Activated CD4-positive, alpha-beta T cell treated with anti-CD3 and anti-CD28 coated beads for 4 hours (primary cell): ENCODE measurements at places on chromosomes 7 and 10.

DNA sequence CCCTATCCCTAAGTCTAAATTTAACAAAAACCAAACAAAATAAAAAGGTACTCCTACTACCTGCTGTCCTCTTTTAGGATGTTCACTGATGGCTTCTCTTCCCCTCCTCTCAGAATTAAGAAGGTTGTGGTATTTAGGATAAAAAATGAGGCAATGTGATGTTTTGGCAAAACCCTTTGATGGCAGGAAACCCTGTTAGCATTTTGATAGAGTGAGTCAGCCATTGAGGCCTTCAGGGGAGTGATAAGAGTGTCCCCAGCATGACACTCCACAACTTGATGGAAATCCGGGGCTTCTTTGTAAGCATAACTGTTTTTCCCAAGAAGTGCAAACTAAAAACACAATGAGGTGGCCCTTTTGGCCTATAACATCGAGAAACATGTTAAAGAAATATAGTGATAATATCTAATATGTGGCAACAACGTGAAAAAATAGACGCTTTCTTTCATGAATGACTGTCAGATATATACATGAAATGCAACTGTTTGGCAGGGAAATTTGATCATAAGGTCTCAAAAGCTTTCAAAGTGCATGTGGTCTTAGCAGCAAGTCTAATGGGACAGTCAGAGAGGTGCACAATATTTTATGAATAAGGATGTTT, 55.0 kb downstream of the PRTFDC1 start:
- DNase-seq: no peak

- no peak for DNase-seq
Observed at GRCh38 chr7:1192171-1192676, 32.2 kb upstream of the ZFAND2A start.

GRCh38 chr10:34016576-34016975, 682.1 kb upstream of the NRP1 start:
- no peak for DNase-seq

DNA sequence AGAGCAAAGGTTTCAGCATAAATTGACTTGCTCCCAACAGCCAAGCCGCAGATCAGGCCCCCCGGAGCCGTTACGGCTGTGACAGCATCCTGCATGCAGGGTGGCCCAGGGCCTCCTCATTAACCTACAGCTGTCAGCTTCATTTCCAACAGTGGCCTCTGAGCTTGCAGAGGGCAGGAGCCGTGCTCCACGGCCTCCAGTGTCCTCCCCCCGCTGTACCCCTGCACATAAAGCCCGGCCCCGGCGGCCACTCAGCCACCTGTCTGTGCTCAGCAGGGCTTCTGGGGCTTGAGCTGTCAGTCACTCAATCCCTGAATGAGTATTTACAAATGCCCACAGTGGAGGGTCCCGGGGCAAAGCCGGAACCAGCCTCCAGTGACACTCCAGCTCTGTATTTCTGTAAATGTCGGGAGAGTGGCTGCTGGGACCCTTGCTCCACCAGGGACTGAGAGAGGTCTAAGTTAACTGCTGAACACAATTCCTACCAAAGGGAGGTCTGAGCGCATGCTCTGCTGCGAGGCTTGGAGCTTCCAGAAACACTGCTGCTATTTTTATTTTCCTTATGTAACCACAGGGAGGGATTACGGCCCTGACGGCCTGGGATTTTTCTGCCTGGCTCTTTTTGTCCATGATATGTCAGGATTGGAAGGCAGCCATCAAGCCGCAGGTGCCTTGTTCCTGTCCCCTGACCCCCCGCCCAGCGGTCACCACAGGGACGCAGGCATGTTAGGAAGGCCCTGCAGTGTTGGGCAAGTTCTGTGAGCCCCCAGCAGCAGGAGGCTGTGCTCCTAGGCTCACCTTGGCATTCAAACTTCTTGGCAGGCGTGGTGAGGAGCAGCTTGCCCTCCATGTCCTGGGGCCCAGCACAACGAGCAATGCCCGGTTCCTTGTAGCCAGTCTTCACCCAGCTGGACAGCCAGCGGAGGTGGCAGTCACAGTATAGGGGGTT, 165.0 kb downstream of the SLIT1 start:
- DNase-seq: no peak

- no peak for DNase-seq
Observed at GRCh38 chr10:7153750-7154149, 257.1 kb downstream of the SFMBT2 start.

- DNase-seq: no peak
Observed at GRCh38 chr10:44284198-44285084, 100.5 kb downstream of the CXCL12 start.

GRCh38 chr10:119296703-119297102, 89.3 kb downstream of the GRK5 start:
- no peak for DNase-seq

- no peak for DNase-seq
Observed at GRCh38 chr7:20777377-20778062, 9.2 kb downstream of the SP8 start.

DNA sequence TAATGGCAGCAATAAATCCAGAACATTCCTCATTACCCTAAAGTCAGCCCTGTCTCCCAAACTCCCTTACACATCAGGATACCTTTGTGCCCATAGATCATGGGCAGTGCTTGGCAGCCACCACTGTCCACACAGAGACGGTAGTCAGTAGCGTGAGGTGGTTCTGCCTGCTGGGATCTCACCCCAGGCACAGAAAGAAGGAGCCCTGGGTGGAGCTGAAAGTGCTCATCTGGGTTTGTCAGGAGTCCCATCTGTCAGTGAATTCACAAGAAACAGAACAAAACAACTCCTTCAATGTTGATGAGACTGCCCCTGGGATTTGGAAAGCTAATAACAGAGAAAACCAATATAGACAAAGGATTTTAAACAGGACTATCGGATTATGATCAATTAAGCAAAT, 90.2 kb upstream of the PRSS58 start:
- no peak for DNase-seq

DNA sequence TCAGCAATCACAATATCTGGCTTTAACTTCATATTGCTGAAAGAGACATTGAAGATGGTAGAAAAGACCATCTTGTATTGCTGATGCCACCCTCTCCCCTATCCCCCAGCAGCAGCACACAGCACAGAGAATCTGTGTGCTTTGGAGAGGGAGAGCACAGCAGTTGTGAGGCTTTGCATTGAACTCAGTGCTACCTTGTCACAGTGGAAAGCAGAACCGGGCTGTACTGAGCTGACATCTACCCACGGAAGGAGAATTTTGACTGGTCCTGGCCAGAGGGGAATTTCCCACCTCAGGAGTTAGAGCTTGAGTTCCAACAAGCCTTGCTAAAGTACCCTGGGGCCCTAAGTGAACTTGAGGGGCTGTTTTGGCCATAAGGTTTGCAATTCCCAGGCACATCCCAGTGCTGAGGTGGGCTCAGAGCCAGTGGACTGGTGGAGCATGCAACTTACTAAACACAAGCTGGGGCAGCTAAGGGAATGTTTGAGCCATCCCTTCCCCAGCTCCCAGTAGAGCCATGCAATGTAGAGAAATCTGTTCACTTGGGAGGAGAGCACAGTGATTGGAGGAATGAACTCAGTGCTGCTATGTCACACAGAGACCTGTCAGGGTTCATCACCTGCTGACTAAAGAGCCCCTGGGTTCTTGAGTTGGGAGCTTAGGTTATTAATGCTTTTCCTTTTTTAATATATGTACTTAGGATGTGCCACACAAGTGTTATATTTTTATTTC, 62.1 kb downstream of the OR13A1 start:
- no peak for DNase-seq

- no peak for DNase-seq
Observed at GRCh38 chr10:78263521-78263988, 229.9 kb downstream of the RPS24 start.

DNA sequence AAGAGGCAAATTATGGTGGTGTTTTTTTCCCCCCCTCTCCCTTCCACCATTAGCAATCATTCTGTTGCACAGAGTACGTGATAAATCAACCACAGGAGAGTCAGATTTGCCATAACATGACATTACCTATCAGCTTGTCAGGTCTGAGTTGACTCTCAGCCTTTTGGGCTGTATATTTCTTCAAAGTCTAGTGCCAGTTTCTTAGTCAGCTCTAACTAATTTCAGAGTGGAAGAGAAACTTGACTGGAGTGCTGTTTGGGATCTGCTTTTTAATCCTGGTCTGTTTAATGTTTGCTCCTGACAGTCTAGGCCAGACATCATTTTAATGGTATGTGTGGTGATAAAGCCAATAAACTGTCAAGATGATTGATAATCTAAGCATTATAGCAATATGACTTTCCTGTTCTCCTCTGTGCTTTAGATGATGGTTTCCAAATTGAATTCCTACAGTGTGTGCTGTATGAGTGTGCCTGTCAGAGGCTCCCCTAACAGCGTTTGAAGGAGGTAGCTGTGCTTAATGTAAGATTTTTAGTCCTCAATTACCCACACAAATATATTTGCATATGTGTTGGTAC, 76.9 kb downstream of the LRMDA start:
- no peak for DNase-seq

GRCh38 chr7:42283553-42283952, 46.5 kb upstream of the GLI3 start:
- no peak for DNase-seq

DNA sequence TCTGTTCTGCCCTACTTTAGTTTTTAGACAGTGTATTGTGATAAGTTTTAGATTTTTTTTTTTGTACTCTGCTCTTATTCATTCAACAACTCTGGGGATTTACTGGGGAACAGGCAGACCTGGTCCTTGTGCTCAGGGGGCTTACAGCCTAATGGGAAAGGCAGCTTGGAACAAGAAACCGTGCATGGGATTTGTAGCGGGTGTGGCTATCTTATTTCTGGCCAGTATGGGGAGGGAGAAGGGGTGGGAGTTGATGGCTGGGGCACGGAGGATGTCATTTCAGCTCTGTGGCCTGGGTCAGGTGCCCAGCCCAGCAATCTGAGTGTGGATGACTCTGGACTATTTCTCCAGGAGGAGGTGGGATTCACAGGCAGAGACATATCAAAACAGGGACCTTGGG, 47.0 kb downstream of the GRK5 start:
- DNase-seq: no peak

DNA sequence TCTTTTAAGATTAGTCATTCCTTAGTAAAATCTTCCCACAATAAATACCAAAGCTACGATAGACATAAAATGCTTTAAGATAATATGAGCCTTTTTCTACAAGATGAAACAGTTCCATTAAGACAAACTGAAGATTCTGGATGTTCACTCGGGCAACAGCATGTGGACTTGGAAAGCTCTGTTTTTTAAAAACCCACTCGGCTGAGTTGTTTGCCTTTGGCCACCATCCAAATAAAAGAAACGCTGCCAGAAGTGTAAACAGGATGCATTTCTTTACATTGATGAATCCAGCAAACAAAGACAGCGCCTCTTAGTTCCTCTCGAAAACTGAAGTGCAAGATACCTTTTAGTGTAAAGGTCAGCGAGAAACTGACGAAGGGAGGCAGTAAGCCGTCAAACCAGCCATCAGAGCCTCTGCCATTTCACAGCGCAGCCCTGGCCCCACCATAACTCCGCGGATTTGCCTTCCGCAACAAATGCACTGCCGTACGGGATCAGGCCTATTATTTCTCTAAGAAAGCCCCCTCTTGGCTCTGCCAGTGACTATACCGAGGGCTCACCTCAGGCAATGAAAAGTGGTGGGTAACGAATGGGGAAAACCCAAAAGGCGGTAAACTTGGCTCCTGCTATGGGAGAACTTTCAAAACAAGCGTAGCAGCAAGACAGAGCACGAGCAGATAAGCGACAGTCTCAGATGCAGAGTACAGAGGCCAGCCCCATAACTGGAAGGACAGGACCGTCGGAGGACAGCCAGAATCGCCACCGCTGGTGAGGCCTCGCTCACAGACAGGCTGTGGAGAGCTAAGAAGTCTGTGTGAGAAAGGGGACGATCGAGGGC, 41.4 kb downstream of the GNA12 start:
- DNase-seq: no peak

DNA sequence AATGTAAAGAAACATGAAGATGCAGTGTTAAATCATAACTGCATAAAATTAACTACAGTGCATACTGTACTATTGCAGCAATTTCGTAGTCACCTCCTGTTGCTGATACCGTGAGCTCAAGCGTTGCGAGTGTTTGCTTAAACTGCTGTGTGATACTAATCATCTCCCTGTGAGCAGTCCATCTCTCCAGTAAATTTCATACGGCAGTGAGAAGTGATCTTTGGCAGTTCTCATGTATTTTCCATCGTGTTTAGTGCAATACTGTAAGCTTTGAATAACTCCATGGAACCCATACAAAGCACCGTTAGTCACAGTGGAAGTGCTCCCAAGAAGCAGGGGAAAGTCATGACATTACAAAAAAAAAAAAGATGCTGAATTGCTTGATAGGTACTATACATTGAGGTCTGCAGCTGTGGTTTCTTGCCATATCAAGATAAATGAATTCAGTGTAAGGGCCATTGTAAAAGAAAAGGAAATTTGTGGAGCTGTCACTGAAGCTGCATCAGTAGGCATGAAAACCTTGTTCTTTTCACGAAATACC, 360.4 kb downstream of the EXOC4 start:
- DNase-seq: no peak

DNA sequence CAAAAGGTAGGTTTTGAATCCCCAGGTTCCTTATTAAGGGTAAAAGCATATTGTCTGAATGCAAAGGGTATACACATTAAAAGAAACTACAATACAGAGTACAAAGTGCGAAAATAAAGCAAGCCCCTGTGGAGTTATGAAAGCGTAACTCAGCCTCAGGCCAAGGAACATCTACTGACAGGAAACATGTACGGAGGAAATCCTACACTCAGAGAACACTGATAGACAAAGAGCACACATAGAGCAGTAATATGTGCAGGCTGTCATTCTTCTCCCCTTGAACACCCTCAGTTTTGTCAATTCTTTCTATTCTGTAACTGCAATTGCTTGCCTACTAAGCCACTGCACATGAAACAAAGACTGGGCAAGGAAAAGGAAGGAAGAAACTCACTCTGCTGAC, 150.2 kb downstream of the DGKB start:
- DNase-seq: no peak

- DNase-seq: no peak
Observed at GRCh38 chr10:88922041-88922440, 30.5 kb downstream of the ACTA2 start.

- no peak for DNase-seq
Observed at GRCh38 chr10:72812753-72813430, 80.6 kb upstream of the OIT3 start.

GRCh38 chr10:31647861-31648260, 280.8 kb downstream of the ARHGAP12 start:
- DNase-seq: no peak

GRCh38 chr7:127514499-127514898, 70.9 kb downstream of the GCC1 start:
- DNase-seq: no peak

DNA sequence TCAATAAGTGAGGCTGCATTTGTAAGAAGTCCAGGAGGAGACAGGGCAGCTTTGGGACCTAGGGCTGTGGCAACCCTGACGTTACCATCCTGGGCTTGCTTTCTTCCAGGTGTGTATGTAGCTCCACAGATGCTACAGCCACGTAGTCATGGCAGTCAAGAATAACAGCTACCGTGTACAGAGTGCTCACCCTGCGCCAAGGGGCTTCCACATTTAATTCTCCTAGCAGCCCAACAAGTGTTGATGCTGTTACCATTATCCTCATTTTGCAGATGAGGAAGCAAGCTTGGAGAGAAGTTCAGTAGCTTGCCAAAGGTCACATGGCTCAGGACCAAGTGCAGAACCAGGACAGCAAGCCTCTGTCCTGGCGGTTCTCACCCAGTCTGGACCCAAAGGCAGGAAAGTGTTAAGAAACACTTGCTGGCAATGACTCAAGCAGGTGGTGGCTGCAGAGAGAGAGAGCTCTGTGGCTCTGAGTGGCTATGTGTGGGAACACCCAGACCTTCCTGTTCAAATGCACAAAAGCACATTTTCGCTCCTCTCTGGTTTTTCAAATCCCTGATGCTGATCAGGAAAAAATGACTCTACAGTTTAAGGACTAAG, 89.8 kb downstream of the CREM start:
- no peak for DNase-seq

- no peak for DNase-seq
Observed at GRCh38 chr10:119654540-119654939, 3.4 kb downstream of the BAG3 start.
